Stimulated activated CD8-positive, alpha-beta memory T cell treated with anti-CD3 and anti-CD28 coated beads, Interleukin-4, amount 100 ng/mL, for 1 hour (primary cell): ENCODE measurements at places on chromosomes 1 and 21.

DNA sequence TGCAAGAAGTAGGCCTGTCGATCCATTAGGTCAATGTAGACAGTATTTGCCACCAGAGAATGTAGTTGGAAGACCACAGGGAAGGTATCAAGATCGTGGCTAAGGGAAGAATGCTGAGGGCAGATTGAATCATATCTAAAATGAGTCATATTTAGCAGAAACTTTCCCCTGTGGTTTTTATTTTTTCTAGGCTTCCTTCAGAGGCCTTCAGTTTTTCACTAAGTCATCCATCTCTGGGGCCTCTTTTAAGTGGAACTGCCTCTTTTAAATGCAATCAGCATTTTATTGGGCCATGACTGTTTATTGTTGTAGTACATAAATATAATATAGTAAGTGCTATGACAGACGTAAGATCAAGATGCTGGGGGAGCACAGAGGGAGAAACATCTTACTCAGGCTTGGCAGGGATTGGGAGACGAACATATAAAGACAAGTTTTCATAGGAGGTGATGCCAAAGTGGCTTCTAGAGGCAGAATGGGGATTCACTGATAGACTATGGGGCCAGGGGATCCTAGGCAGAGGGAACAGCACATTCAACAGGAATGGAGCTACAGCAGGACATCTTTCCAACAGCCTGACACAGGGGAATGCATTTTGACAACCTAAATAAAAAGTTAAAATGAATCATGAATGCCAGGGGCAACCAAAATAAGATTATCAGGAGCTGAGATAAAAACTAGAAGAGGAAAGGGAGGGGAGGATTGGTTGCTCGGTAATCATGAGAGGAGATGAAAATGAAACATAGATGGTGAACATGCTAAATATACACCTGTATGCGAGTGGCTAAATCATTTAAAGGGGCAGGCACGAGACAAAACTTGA is 20.1 kb downstream of the UBE2U start:
- no peak for DNase-seq

- no peak for DNase-seq
These were observed 7.6 kb downstream of the MAN1C1 start for GRCh38 chr1:25624156-25624555.

DNA sequence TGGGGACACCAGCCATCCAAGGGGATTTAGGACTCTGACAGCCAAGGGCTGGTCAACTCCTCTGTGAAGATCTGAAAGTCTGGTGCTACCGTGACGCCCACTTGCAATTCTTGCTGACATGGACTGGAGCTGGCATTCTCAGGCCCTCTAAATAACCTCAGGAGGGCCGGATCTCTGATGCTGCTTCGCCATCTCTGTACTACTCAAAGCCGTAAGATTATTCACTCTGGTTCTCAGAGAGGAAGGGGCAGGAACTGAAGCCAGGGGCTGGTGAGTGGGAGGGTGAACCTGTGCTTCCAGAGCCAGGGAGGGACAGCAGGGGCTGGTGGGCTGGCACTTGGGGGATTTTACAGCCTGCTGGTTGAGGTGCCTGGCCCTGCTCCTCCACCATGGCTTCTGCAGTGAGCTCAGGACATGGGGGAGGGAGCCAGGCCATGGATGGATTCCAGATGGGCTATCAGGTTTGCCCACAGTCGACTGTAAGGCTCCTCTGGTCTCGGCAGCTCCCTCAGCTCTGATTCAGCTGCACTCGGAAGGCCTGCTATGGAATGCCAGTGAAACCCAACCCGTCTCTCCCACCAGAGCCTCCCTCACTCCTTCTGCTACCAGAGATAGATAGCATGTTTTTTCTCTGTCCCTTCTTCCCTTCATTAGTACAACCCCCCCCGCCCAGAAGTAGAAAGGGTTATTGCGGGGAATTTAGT is 84.5 kb downstream of the PLXNA2 start:
- DNase-seq, result no peak

GRCh38 chr1:209728466-209728865 is 23.8 kb downstream of the HSD11B1 start:
- no peak for DNase-seq

DNA sequence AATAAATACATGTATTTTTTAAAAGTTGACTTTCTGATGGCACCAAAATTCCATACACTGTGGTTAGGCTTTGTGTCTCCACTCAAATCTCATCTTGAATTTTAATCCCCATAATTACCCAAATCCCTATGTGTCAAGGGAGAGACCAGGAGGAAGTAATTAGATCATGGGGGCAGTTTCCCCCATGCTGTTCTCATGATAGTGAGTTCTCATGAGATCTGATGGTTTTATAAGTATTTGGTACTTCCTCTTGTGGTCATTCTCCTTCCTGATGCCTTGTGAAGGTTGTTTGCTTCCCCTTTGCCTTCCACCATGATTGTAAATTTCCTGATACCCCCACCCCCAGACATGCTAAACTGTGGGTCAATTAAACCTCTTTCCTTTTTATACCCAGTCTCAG is 1218.4 kb upstream of the PRMT6 start:
- no peak for DNase-seq

- DNase-seq, result peak; percentile 19
These were observed 7.3 kb downstream of the GNG4 start for GRCh38 chr1:235642011-235642942.

- no peak for DNase-seq
These were observed 3.2 kb downstream of the TRNP1 start for GRCh38 chr1:26996665-26997064.

GRCh38 chr1:61287734-61288133 is 205.4 kb downstream of the NFIA start:
- no peak for DNase-seq

- DNase-seq, result no peak
These were observed 120.9 kb downstream of the FMN2 start for GRCh38 chr1:240212556-240212955.

DNA sequence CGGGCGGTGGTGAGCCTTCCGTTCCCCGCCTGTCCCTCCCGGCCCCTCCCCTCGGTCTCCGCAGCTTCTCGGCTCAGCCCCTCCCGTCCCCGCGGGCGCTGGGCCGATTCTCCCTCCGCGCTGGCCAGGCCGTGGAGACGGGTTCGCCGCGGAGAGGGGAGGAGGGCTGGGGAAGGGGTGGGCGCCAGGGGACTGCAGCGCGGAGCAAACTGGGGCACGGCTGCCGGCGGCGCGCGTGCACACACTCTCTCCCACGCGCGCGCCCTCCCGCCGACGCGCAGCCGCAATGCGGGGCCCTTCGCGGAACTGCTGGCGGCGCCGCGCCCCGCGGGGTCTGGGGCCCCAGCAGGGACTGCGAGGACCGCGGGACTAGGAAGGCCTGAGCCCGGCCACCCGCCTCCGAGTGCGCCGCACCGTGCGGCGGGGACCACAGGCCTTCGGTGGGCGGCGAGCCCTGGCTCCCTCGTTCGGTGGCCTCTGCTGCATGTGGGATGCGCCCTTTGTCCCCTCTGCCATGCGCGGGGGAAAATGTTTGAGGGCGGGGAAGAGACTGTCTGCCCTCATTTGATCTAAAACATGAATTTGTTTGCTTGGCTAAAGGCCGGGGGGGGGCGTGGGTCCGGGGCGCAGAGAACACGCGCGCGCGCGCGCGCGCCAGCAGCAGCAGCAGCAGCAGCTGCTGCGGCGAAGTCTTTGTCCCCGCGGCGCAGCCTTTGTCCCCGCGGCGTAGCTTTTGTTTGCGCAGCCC is 90.7 kb upstream of the VAMP3 start:
- no peak for DNase-seq

DNA sequence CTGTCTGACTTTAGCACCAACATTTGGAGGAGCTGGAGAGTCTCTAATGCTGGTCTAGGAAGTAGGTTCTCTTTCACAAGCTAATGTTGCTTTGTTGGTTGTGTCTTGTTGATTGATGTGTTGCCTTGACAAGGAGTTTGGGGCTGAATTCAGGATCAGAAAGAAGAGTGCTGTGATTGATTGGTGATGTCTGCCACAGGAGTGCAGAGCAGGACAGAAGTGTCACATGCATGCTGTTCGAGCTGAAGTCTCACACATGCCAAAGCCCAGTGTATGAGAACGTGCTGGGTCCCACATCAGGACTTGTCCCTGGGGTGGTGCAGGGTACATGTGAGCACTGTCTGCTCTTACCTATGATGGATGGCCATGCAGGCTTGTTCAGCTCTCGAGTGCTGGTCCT is 694.4 kb downstream of the MATN1 start:
- no peak for DNase-seq

GRCh38 chr1:219798283-219799030 is 129.9 kb downstream of the SLC30A10 start:
- DNase-seq, result no peak
